Mesothelial cell of epicardium (in vitro differentiated cells): ENCODE measurements at places on chromosomes 13 and 19. TPM values are rescaled to one million over a fixed set of nuclear protein-coding genes. Genes with fewer than 3 reads are reported as not detected.

- DNase-seq, result no peak
These were observed 2.7 kb upstream of the PLIN3 start for GRCh38 chr19:4870025-4870700.

DNA sequence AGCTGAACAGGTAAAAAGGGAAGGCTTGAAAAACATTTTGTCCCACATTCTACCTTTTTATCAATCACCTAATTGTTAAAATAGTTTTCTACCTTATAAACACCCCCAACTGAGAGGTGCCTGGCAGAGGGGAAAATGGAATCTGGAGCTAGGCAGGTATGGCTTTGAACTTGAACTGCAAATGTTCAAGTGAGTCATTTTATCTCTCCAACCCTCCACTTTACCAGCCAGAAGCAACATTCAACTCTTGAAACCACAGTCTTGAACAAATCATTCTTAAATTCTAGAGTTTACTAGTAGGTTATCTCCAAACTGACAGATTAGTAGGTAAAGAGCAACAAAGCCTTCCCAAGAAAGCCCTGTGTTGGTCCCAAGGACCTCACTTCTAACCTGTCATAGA lies 116.9 kb downstream of the ABCC4 start:
- no peak for DNase-seq

DNA sequence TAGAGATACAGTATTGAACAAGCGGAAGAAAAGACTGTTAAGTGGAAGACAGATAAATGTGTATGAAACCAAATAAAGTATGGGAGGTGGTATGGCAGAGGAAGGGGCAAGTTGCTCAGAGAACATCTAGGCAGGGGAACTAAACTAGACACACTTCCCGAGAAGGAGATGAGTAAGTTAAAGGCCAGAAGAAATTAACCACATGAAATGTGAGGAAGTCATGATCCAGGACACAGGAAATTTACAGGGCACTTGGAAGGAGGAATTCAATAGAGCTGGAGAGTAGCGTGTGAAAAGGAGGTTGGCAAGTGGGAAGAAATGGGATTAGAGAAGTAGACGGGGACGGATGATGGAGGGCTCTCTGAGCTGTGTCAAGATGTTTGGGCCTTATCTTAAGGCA lies 208.8 kb downstream of the COG6 start:
- DNase-seq, result no peak

- no peak for DNase-seq
These were observed 1306.0 kb upstream of the SLC10A2 start for GRCh38 chr13:104372095-104372655.

The SIGLEC11 gene
- total RNA-seq, result 0.62 to 2.8 TPM (median 1.7 TPM) in 3 replicates

The KLK12 gene
- not detected in 3 replicates for total RNA-seq

DNA sequence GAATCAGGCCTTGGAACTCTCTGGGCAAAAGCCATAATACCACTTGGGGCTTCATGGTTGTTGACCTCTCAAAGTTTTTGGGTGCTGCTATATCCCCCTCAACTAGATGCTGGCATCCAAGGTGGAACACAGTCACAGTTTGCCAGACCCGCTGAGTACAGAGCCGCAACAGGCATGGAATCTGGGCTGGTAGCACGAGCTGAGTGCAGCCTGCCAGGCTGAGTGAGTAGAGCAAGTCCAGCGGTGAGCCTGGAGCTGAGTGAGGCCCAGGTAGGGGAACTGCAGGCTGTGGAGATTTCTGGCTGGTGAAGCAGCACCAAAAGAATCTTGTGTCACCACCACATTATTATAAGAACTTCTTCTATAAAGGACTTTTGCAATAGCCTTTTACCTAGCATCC lies 192.6 kb downstream of the PCDH17 start:
- no peak for DNase-seq

GRCh38 chr13:103130681-103131210 lies 64.5 kb upstream of the SLC10A2 start:
- DNase-seq, result no peak

DNA sequence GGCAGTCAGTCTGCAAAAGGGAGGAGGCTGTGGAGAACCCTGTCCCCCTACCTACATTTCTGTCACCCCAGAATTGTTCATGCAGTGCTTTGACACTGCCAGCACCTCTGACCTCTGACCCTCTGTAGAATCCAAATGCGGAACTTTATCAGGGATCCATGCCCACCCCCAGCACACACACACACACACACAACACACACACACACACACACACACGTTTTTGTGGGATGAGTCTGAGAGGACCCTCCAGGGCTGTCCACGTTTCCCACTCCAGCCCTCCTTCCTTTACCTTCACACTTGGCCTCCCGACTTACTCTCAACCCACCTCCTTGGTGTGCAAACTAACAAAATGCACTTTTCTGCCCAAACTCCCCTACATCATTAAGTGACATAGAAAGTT lies 42.3 kb upstream of the TSHZ3 start:
- no peak for DNase-seq

The ZNF20 gene
- total RNA-seq, result 8.7 to 11.1 TPM (median 10.6 TPM) in 3 replicates

DNA sequence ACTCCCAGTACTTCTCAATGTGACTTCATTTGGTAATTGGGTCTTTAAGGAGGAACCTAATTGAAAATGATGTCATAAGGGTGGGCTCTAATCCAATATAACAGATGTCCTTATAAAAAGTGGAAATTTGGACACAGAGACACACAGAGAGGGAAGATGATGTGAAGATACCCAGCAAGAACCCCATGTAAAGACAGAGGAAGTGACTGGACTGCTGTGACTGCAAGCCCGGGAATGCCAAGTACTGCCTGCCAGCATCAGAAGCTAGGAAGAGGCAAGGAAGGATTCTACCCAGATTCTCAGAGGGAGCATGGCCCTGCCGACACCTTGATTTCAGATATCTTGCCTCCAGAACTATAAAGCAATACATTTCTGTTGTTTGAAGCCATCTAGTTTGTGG lies 239.3 kb downstream of the KCTD12 start:
- no peak for DNase-seq

GRCh38 chr19:13045812-13046211 lies 50.5 kb downstream of the NFIX start:
- DNase-seq, result no peak

DNA sequence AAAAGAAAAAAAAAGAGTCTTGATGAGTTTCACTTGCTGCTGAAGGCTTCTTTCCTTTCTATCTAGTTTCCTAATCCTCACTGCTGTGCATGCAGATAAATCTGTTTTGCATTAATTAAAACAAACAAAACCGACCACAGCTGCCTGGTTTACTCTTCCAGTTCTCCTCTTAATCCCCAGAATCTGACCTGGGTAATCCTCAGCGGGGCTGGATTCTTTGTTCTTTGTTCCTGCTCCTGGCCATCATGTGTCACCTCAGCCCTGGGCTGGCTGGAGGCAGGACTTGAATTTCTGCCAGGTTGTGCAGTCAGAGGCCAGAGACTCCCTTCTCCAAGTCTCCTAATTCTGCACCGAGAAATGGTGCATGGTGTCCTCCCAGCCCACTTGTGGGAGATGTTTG lies 52.2 kb upstream of the CYP4F8 start:
- DNase-seq, result no peak

The ACP7 gene
- total RNA-seq, result not detected in 3 replicates

The ELSPBP1 gene
- total RNA-seq, result 1.0 TPM in 1 of 3 replicates, not detected in the others

DNA sequence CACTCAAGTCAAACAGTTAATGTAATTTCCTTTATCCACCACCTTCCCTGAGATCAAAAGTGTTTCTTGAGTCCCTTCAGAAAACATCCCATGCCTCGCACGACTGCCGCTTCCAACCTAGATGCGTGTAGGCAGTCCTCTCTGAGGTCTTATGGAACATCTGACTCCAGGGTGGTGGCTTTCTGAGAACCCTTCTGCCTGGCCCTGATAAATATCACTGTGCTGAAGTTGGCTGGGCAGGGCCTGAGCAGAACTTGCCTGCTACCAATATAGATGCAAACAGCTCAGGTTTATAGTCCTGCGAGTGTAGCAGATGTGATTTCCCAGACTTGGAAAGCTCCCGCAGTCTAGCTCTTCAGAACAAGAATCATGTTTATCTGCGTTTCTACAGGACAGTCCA lies 61.1 kb upstream of the GPR12 start:
- DNase-seq, result no peak

DNA sequence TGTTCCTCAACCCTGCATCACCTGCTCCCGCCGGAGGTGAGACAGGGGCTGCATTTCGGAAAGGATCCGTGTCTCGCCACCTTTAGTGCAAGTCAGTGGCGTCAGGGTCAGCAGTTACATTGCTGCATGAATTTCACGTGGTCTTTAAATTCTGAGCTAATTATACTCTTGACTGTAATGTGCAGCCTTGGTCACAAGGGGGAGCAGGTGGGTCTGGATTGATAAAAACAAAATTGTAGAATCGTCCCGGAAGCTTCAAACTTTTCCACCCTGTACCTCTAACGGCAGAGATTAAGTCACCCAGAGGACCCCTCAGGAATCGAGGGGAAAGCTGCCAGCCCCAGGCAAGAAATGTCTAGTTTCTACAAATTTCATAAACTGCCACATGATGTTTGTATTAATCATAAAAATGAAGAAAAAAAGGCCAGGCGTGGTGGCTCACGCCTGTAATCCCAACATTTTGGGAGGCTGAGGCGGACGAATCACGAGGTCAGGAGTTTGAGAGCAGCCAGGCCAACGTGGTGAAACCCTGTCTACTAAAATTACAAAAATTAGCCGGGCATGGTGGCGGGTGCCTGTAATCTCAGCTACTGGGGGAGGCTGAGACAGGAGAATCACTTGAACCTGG lies 20.2 kb downstream of the BBC3 start:
- no peak for DNase-seq
